ENCODE measurements at places on chromosomes 16 and 17.

GRCh38 chr16:62038225-62038624 lies 2.0 kb upstream of the CDH8 start:
- DNase-seq, result no peak

GRCh38 chr17:73883175-73883574 lies 238.9 kb upstream of the SDK2 start:
- no peak for DNase-seq

GRCh38 chr16:47917118-47917517 lies 238.7 kb downstream of the ABCC12 start:
- no peak for DNase-seq

- DNase-seq, result no peak
Observed at GRCh38 chr16:77499373-77500285, 64.8 kb upstream of the ADAMTS18 start.

DNA sequence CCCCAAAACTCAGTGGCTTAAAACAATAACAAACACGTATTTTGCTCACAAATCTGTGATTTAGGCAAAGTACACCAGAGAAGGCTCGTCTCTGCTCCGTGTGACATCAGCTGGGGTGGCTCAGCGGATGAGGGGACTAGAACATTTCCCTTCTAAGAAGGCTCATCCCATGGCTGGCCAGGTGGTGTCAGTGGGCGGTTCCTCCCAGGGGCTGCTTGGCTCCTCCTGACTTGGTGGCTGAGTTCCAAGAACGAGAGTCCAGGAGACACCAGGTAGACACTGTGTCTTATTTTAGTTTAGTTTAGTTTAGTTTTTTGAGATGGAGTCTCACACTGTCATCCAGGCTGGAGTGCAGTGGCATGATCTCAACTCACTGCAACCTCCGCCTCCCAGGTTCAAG lies 5.6 kb upstream of the CHMP6 start:
- no peak for DNase-seq

GRCh38 chr16:83701494-83701893 lies 106.3 kb upstream of the HSBP1 start:
- no peak for DNase-seq

DNA sequence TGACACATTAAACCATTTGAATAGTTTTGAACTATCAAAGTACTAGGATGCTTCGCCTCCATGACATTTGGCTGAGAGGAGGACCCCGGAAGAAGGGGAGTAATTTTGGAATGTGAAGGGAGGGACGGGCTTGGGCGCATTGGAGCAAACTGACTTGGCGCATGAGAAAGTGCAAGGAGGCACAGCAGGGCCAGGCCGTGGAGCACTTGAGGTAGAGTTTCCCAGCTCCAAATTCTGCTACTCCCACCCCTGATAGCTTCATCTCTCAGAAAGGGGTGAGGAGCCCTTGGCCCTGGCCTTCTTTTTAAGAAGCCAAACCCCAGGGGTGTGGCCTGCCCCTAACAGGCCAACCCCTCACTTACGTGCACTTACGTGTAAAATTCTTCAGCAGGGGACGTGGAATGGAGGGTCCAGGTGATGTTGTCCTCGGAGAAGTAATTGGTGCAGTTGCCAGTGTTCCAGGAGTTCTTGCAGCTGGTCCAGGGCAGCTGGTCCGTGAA lies 17.7 kb downstream of the SLC6A4 start:
- no peak for DNase-seq

Data from stimulated activated CD4-positive, alpha-beta T cell treated with anti-CD3 and anti-CD28 coated beads, Interleukin-2, amount 100 ng/mL, for 48 hours (primary cell).